ENCODE measurements at places on chromosomes 4 and X.

DNA sequence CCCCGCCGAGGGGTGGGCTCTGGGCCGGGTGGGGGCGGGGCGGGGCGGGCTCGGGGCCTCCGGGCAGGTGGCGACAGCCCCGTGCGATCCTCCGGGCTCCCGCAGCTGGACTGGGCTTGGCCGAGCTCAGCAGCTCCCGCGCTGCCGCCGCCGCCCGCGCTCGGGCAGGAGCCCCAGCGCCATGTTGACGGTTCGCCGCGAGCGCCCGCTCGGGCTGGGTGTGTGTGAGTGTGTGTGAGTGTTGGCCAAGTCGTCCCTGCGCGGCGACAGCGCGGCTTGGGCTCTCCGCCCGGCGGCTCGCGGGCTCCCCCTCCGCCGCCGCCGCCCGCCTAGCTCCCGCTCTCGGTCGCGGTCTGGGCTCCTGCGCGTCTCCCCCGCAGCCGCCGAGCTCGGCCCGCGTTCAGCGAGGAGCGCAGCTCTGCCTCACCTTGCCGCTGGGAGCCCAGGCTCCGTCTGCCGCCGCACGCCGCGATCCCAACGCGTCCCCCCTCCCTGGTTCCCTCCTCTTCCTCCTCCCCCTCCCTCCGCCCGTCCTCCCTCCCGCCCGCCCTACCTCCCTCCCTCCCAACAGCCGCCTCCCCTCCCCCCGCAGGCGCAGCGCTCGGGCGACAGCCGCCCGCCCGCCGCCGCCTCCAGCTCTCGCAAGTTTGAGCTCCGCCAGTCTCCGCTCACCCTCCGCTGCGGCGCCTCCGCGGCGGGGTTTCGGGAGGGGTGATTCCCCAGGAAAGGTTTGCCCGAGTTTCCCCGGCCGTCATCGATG, at the start of gene BCOR:
TSS of gene BCOR (minus strand) at position 455 of the 760 bp plus-strand sequence. CDS start 20,029 bp downstream, outside the sequence.
- DNase-seq, result peak; percentile 48

GRCh38 chr4:148813289-148813688, 371.1 kb upstream of the NR3C2 start:
- DNase-seq, result no peak

- peak; percentile 70 for DNase-seq
Measured at GRCh38 chr4:138452826-138453225, 210.7 kb upstream of the SLC7A11 start.

DNA sequence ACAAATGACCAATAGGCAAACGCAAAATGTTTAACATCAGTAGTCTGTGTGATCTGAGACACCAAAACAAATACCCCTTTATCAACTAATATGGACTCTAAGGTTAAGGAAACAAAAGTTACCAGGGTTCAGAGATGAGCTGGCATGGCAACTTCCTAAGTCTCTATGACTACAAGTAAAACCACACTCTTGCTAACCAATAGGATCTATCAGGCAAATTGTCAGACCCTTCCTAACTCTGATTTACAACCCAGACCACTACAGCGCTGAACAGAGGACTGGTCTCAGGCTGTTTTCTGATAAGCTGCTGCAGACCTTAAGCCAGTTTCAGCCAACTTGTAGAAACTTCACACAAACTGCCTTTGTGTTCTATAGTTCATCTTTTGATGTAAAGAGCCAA, 608.0 kb downstream of the TLL1 start:
- DNase-seq, result no peak

DNA sequence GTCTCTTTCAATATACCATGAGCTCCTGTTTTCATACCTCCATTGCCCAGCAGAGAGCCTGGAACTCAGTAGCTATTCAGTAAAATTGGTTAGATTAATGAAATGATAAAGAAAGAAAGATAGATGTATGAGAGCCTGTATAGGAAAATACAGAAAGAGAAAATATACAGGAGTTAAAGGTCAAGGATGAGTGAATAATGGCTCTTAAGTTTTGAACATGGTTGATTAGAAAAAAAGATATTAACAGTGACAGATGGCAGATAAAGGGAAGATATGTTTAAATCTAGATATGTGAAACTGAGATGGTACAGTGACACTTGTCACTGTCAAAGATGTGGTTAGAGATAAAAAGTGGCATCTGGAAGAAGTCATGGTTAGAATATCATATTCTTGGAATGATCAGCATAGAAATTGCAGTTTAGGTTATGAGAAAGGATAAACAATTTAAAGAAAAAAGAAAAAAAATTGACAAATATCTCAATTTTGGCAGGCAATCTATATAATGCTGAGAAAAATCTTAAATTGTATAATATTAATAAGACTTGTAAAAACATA, 179.2 kb downstream of the TBCK start:
- DNase-seq, result no peak

DNA sequence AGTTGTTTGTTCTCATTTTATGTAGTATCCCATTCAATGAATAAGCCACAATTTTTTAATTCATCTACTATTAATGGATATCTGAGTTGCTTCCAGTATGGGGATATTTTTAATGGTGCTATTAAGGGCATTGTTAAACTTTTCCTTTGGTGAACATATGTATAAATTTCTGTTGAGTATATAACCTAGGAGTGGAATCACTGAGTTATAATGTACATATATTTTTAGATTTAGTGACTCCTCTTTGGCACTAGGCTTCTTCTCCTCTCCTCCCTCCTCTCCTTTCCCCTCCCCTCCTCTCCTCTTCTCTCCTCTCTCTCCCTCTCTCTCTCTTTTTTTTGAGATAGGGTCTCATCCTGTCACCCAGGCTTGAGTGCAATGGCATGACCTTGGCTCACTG, 26.4 kb downstream of the RBM47 start:
- no peak for DNase-seq

DNA sequence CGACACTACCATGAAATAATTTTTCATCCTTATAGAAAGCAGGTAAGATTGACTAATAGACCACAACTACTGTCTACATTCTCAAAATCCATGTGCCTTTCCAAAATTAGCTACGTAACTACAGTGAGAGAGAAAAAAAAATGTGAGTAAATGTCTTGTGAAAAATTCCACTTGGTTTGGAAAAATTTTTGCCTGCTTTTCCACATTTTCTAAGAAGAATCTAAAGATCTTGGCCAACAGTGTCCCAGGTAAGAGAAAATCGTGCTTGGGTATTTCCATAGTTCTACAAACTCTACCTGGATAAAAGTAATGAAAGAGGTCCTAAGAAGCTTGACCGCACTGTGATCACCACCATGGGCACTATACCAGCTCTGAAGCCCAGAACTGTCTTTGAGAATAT, 1.4 kb upstream of the CLCN3 start:
- DNase-seq, result no peak

GRCh38 chrX:38192007-38192810, 28.5 kb downstream of the SRPX start:
- no peak for DNase-seq

- DNase-seq, result no peak
Measured at GRCh38 chr4:4578981-4579380, 37.1 kb upstream of the STX18 start.

GRCh38 chr4:86359944-86360478, at the start of gene MAPK10:
Gene MAPK10, minus strand, starts transcription at chr4:86360053.
- peak; percentile 94 for DNase-seq

GRCh38 chrX:65241059-65241721, 264.9 kb upstream of the ZC4H2 start:
- no peak for DNase-seq

DNA sequence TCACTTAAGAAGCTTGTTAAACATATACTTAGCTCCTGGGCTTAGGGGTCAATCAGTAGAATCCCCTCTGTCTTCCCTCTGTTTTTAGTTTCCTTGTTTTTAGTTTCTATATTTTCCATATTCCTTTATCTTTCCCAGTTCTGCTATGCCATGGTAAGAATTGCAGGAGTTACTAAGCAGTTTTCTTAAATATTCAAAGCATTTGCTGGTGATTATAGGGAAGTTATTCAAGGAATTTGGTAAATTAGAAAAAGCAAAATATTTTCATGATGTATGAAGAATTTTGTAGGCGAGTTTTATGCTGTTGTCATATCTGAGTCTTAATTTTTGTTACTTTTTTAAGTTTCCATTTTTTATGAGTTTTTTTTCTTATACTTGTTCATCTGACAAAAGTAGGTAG, 91.6 kb upstream of the NUDT6 start:
- no peak for DNase-seq

DNA sequence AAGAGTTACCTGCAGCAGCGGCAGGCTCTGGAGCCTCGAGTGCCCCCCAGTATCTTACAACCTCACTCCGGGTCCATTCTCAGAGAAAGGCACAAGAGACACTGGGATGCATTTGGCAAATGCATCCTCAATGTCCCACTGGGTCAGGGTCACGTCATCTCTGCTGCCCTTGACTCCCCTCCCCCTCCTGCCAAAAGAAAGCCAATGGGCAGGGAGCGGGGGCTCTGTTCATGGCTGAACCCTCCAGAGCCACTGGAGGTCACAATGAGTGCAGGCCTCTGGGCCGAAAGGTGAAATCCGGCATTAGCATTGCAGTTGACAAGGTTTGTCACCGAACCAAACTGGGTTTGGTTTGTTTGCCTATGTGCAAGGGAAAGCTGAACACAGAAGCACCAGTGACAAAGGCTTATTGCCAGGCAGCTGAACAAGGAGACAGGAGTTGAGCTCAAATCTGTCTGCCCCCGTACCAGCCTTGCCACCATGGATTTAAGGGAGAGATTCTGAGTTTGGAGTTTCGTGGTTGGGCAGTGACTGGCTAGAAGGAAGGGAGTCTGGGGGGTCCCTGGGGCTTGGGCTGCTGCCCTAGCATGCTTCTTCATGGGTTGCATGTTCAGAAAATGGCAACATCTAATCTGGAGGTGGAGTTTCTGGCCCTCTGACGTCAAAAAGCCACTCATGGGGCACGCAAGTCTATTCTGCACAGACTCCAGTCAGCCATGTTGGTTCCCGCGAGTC, 64.3 kb downstream of the HTRA3 start:
- no peak for DNase-seq

DNA sequence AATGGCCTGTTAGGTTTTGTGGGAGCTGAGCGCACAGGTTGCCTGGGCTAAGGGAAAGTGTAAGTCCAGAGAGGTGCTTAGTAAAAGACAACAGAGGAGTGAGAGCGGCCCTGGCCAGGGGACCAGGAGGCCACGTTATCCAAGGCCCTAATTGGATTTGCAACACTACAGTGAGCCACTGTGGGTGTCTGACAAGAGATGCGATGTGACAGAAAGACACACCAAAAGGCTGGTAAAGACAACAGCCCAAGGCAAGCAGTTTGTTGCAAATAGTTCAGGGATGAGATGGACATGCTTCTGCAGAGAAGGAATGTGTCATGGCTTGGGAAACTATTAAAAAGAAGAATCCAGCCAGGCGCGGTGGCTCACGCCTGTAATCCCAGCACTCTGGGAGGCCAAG, 162.7 kb upstream of the KIT start:
- no peak for DNase-seq
